ENCODE measurements at places on chromosomes 5 and 9.
A peak's percentile ranks its signal among the peaks of the same experiment; 100 is the strongest.

DNA sequence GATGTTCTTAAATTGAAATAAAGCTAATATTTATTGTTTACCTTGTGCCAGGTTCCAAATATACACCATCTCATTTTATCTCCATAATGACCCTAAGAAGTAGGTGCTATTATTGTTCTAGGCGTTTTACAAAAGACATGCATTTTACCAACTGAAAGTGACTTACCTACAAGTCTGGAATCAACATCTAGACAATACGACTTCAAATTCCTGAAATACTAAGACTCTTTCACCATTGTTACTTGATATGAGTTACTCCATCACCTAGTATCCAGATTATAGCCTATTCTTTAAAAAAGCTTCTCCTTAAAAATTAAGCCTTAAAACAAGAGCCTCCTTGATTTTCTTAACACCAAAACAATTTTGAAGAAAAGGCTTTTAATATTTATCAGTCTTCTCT, 13.3 kb downstream of the HACD4 start:
- no peak for DNase-seq

DNA sequence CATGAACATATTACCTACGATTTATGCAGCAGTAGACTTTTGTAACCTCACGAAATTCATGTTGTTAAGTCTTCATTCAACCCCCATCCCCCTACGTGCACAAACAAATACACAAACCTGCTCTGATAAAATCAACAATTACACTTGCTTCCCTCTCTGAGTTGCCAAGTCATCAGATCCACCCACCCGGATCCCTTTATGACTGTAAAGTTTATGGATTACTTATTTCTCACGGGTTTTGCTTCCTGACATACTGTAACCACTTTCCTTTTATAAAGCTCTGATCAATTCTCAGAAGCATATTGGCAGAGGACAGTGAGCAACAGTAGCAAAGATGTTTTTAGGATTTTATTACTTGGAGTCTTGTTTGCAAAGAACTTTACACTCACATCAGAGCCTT, 70.5 kb downstream of the MLLT3 start:
- no peak for DNase-seq

DNA sequence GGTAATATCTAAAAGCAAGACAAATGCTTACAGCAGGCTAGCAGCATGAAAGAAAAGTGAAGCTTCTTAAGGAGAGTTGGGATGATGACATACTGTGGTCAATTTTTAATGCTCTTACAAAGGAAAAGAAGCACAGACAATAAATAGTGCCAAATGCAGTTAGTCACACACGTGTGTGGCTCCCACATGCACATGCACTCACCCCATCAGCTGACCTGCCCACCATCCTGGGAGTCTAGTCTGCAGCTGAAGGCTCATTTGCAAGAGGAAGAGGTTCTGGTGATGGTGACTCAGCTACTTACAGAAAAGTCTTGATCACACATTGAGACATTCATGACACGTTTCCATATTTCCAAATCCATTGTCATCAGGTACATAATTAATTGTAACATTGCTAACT, 129.3 kb downstream of the MRPL36 start:
- no peak for DNase-seq

DNA sequence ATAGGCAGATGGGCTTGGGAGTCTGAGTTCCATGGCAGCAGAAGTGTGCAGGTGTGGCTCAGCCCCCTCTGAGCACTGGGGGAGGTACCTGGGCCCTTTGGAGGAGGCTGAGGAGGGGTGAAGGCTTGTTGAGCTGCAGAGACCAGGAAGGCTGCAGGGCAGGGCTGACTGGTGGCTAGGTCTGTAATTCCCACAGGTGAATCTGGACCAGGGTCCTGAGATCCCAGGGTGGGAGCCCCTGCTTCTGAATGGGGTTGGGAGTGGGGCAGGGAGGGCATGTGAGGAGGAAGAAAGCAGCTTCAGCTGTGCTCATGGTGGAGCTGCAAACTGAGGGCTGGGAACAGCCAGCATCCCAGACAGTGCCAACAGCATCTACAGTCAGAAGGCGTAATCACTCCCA, 111.1 kb downstream of the CACNA1B start:
- no peak for DNase-seq

GRCh38 chr5:9054322-9054721, 491.6 kb downstream of the SEMA5A start:
- DNase-seq = no peak

DNA sequence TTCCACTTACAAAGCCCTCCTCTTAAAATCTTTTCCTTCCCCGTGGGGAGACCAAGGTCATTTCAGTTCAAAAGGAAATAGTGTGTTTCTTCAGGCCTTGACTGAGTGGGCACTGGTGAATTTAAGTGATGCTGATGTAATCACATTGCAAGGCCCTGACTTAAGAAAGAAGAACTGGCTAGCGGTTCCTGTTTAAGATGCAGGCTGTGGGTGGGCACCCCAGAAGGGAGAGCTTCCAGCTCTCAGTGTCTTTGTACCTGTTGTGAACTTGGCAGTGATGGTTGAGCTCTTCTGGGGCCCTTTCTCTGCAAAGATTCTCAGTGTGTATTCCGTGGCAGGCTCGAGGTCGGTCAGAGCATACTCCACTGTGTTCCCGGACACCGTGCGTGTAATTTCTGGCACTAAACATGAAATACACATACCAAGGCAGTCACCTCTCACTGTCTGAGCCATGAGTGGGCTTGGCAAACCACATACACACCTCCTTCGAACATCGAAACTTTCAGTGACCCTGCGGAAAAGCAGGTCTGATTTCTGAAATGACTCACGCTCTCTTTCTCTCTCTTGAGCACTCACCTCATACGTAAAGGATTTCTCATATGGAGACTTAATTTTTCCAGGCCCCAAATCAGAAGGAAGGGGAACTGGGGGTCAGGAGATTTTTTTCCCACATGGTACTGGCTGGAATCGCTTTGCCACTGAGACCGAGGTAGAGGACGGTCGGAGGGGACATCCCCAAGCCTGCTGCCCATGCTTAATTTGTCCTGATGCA, 81.9 kb downstream of the TNC start:
- DNase-seq = peak; percentile 22

DNA sequence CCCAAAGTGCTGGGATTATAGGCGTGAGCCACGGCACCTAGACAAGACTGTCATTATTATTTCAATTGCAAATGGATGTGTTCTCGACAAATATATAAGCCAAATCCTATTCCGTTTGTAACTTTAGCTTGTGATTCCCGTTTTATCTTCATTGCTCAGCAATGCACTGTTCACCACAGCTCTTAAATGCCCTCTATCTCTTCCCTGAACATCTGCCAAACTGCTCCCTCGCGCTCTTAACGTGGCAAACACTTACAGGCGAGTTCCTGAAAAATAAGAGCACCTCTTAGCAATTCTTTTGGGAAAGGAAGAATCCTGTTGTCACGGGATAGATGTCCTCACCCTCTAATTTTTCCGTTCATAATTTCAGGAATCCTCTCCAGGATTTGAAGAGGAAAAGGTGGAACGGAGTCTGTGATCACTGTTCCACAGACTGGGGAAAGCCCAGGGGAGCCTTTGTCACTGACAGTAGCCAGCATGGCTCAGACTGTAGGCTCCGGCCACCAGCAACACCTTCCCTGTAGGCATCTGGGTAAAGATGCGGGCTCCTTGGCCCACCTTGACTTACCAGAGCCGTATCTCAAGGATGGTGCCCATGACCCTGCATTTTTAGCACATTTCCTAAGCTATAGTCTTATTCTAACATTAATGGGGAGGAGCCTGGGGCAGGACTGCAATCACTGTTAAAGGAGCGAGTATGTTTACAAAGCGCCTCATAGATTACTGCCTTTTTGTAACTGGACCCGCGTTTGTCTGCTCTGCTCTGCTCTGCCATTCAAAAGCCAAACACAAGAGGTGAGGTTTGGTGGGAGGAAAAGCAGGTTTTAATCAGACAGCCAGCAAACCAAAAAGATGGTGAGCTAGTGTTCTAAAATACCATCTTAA, 20.2 kb upstream of the GNPDA1 start:
- no peak for DNase-seq

GRCh38 chr9:26341545-26341944, 551.1 kb downstream of the CAAP1 start:
- DNase-seq = no peak

GRCh38 chr9:134867917-134868750, 12.5 kb upstream of the FCN2 start:
- peak; percentile 27 for DNase-seq

GRCh38 chr9:29006628-29007027, 1433.3 kb upstream of the C9orf72 start:
- DNase-seq = no peak

DNA sequence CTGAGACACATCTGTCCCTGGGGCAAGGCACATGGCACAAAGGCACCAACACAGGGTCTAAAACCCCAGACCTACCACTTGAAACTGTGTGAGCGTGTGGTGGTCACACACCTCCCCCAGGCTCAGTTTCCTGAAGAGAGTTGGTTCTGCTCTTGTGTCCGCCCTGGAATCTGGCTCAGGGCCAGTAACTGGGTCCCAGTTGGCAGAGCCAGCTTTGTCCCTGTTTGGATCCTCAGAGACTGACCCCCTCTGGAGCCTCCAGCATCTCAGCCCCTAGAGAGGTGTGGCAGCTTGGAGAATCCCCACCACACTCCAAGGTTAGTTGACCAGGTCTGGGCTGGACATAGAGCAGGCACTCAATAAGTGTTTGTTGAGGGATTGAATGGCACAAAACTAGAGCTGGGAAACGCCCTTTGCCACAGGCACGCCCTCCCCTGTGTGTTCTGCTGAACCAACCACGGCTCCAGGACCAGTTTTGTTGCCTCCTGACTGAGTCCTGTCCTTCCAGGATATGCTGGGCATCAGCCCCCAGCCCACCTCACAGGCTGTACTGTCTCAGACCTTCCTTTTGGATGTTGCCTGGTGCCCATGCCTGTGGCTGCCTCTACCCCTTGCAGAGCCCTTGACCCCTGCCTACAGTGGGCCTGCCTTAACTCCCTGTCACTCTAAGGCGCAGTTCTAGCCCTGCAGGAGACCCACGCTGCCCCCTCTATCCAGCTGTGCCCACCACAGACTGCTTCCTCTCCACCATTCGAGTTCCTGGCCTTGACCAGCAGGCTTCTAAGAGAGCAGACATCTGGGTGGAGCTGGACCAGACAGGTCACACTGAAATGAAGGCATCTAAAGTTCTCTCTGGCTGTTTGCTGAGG, 3.8 kb upstream of the PDLIM4 start:
- DNase-seq = no peak

GRCh38 chr5:168260353-168261226, 30.9 kb upstream of the WWC1 start:
- DNase-seq = no peak

DNA sequence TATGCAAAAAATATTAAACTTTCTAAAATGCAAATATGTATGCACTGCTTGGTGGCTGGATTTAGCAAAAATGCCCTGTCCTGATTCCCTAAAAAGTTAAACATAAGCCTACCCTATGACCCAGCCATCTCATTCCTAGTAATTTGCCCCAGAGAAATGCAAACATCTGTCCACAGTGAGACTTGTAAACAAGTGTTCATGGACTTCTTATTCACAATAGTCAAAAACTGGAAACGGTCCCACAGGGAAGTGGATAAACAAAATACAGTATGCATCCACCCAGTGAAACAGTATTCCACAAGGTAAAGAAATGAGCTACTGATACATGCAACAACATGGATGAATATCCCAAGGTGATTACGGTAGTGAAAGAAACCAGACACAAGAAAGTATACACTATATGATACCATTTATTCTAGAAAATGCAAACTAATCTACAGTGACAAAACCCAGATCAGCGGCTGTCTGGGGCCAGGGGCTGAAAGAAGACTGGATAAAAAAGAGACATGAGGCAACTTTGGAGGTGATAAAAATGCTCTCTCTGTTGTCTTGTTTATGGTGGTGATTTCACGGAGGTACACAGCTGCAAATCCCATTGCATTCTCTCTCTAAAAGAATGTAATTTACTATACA, 277.3 kb downstream of the GLIS3 start:
- no peak for DNase-seq

DNA sequence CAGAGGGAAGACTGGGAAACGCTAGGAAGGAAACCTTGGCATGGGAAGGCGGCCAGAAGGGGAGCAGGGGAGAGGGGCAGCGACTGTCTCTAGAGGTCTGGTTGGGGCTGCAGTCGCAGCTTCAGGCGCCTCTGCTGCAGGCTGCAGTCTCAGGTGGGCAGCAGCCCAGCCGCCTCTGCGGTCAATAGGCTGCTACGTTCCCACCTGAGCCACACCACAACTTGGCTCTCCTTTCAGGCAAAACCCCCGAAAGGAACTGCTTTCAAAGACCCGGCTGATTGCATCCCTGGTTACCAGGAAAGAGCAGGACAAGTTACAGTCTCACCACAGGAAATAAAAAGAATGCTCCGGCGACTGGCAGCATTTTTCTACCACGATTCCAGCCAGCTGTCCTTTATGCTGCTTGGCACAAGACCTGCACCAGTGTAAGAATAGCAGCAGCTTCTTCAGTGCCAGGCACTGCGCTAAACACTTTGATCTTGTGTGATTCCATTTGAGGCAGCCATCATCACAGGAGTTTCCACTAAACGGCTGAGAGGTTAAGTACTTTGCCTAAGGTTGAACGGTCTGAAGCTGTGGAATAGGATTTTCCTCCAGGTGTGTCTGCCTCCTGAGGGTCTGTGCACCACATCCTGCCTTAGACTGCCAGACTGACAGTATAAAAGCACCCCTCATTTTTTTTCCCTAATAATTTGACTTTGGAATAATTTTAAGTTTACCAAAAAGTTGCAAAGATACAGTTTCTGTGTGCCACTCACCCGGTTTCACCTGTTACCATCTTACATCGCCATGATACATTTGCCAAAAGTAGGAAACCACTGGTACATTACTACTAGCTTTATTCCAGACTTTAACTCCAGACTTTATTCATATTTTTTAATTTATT, 7.5 kb downstream of the RPS14 start:
- no peak for DNase-seq

DNA sequence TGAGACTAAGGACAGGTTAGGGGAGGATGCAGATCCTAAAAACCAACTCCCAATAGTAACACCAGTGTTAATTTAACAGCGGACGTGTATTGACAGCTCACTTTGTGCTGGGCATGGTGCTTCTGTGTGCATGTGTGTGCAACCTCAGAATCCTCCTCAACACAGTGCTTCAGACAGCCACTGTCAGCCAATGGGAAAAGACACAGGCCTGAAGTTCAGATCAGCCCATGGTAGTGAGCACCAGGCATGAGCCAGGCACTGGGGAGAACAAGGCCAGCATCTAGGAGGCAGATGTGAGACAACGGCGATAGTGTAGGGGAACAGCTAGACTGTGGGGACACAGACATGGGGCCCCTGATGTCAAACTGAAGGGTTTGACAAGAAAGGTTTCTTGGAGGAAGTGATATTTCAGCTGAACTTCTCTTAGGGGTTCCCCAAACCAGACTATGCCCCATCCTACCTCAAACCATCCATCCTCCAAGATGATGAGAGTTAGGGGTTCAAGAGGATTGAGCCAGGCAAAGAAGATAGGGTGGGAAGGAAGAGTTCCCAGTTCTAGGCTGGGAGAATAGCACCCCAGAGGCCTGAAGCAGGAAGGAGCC, 71.5 kb upstream of the PSD2 start:
- no peak for DNase-seq
